A172 (cell line): ENCODE measurements at places on chromosomes 11 and 22.

DNA sequence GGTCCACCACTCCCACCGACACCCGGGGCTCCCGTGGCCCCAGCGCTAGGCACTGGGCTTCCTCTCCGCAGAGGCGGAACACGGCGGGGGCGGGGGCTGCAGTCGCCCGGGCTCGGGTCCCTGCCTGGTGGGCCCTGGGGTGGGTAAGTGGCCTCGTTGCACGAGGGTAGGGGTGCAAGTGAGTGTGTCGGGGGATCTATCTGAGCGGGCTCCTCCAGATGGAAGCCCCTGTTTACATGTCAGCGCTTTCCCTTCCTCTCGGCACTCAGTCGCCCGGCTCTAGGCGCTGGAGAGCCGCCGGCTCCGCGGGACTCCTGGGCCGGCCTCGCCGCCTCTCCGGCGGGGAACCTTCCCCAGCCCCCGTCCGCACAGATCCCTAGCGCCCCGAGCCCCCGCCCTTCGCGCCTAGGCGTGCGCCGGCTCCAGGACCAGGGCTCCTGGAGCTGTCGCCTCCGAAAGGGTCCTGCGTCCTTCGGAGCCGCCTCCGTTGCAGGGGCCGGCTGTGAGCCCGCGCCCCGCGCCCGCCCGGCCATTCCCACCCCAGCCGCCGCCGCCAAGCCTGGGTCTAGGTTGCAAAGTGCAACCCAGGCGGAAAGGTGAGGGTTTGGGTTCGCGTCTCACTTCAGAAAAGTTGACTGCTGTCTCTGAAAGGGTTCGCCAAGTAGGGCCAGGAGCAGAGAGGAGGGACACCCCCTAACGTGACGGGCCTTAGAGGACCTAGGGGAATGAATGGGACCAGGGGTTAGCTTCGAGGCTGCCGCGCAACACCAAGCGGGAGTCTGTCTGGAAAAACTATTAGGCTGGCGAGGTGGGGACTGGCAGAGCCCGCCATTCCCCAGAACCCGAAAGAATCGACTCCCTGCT lies 978 bp downstream of the FLI1 start:
- no peak for DNase-seq

DNA sequence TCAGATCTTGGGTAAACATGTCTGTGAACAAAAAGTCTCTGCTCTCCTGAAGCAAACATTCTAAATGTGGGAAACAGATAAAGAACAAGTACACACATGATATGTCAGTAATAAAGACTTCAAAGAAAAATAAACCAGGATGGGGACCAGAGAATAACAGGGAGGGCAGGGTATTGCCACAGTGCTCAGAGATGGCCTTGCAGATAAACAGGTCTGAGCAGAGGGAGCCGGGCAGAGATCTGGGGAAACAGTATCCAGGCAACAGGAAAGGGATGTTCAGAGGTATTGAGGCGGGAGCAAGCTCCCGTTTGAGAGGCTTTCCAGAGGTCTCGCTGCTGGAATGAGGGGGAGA lies 2.9 kb downstream of the CCDC86 start:
- no peak for DNase-seq

DNA sequence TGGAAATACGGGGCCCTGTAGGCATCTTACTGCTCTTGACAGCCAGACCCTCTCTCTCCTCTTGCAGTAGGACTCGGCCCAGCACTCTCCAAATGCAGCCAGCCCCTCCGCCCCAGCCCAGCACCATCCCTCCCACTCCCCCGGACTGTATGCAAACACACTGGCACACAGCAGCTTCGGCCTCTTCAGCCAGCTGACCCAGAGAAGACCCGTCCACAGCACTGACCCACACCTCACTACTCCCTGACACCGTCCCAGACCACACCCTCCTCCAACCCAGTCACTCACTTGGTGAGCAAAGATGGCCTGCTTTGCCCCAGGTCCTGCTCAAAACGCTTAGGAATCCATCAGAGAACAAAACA lies 164.6 kb downstream of the IGLL1 start:
- DNase-seq = no peak

- no peak for DNase-seq
Measured at GRCh38 chr11:73018856-73019255, 123.3 kb downstream of the FCHSD2 start.

- no peak for DNase-seq
Measured at GRCh38 chr22:29461263-29461662, 18.8 kb upstream of the NEFH start.

- no peak for DNase-seq
Measured at GRCh38 chr11:129815596-129816461, at the start of gene TMEM45B. Gene TMEM45B, plus strand, starts transcription at chr11:129815848. Its CDS starts 36,635 bp downstream, at chr11:129852483.
